ENCODE measurements at places on chromosomes 5 and 9.

GRCh38 chr5:67200809-67201562, 4.4 kb upstream of the CD180 start:
- no peak for DNase-seq

GRCh38 chr9:133973791-133974630, 18.1 kb downstream of the VAV2 start:
- DNase-seq: no peak

GRCh38 chr5:127801751-127802476, 98.7 kb downstream of the CCDC192 start:
- no peak for DNase-seq

DNA sequence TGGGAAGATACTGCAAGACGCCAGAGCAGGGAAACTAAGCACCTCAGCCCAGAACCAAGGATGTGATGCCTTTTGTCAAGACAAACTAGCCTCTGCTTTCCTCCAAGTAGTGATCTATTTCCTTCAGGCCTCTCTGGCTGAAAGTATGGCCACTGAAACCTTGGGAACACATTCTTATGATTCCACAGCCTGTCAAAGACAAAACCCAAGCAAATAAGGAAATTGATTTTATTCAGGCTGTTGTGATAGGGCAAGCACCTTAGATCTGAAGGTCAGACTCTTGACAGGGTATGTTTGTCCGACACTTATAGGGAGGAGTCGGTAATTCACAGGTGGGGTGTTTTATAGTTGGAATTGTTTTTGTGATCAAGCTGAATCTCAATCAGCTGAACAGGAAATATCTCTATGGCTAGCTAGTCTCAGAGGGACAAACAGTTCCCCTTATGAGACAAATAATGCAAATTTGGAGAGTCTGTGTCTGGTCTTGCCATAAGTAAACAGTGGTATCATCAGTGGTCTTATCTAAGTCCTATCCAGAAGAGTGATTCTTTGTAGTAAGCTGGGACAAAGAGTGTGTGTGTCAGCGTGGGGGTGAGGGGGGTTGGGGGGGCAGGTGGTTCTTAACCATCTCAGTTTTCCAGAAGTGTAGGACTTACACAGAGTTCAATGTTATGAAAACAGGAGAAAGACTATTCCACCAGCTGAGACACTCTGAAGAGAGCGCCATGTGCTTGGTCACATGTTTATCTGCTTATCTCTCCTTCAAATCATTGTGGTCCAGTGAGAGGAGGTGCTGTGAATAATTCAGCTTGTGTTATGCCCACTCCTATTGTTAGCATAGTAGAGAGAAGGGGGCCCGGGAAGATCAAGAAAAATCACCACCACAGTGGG, 6.7 kb upstream of the ZCCHC10 start:
- peak; percentile 40 for DNase-seq

- peak; percentile 66 for DNase-seq
These were observed 25.8 kb upstream of the TRIM32 start for GRCh38 chr9:116661037-116661954.

GRCh38 chr5:120306303-120306702, 157.8 kb upstream of the PRR16 start:
- no peak for DNase-seq

DNA sequence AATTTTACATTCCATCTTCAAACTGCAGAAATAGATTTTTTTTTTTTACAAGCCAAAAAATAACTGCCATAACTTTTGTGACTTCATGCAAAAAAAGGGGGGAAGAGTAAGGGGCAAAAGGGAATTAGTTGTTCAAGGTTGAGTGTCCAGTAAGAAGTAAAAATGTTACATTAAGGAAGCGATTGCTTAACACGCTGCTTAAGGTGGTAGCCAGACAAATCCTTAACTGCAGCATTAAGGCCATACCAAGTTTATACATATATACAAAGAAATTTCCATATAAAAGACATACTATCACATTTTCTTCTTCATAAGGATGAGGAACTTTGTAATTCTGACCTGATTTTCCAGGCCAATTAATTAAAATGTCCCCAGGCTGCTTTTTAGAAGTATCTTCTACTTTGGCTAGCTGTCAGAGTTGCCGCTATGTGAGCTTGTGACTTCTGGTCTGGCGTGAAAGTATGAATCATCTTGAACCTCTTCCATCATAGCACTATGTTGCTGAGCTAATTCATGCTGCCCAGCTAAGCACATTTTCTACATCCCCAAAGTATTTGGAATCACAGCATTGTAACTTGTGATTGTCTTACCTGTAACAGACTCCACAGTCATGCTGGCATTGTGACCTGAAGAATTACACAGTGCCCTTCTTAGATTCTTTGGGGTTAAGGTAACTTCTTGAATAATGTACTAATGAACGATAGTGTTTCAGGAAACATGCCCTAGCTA, 40.0 kb downstream of the G3BP1 start:
- peak; percentile 55 for DNase-seq

GRCh38 chr9:108002371-108002956, 512.9 kb upstream of the KLF4 start:
- no peak for DNase-seq

- no peak for DNase-seq
These were observed 130.0 kb downstream of the CACNA1B start for GRCh38 chr9:138007566-138007917.

DNA sequence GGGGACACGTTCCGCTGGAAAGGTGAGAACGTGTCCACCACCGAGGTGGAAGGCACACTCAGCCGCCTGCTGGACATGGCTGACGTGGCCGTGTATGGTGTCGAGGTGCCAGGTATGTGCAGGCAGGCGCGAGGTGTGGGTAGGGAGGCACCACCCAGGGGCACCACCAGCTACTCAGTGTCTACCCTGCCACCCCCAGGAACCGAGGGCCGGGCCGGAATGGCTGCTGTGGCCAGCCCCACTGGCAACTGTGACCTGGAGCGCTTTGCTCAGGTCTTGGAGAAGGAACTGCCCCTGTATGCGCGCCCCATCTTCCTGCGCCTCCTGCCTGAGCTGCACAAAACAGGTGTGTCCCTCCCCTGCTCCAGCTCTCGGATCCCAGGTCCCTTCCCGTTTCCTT, 15.1 kb downstream of the SLC27A4 start:
- DNase-seq: no peak

DNA sequence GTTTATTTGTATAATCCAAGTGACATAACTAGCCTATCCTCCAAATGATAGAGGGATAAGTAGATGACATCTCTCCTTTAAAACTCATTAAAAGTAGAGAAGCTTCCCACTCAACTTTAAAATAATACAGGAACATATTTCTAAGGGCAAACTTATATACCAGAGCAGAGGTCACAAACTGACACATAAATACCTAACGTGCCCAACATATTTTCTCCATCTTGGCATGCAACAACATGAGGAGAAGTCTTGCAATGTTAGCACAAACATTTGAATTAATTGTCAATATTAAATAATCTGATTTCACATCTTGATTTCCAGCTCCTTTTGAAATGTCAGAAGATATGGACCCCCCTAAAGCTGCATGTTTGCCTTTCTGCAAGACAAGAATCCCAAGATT, 335.0 kb downstream of the DEPDC1B start:
- DNase-seq: no peak
